ENCODE measurements at places on chromosomes 3 and 15. TPM values are rescaled to one million over a fixed set of nuclear protein-coding genes. Genes with fewer than 3 reads are reported as not detected.

Gene HYKK
- 3.6 TPM for total RNA-seq

Gene CLDN16
- total RNA-seq: not detected

Gene HRG
- total RNA-seq: not detected

- peak; percentile 6 for DNase-seq
These were observed 25.8 kb upstream of the PSMD6 start for GRCh38 chr3:64049136-64049535.

- no peak for DNase-seq
These were observed 101.6 kb downstream of the RPL22L1 start for GRCh38 chr3:170768334-170768801.

- peak; percentile 28 for DNase-seq
These were observed 708.8 kb upstream of the CFAP20DC start for GRCh38 chr3:59758672-59759071.

DNA sequence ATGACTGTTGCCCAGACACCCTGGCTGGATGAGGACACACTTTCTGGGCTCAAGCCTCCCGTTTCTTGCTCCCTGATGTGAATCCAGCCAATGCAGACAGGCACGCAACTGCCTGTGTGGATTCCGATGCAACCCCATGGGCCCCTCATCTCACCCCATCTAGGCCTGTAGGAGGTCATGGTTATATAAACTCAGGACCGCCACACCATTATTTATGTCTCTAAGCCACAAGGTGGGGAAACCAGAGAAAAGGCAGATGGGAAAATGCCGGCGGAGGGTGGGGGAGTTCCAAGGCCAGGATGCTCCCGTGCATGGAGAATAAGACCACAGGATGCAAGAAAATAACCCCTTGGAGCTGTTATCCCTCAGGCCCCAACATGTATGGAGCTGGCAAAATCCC lies 2.0 kb downstream of the MESP1 start:
- no peak for DNase-seq

DNA sequence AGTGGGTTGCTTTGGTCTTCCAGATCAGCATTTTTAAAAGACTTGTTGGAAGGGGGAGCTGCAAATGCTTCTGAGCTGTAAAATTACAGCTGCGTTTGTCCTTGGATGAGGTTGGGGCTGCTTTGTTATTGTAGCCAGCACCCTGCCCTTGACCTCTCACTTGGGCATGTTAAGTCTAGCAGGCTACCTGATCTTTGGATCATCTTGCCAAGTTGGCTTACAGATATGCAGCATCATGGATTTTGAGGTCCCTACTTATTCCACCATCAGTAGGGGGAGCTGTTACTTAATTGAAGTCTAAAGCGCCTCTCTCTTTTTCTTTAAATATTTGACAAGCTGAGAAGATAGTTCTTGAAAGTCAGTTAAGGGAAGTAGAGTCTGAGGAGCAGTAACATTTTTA lies 793.0 kb downstream of the MCTP2 start:
- no peak for DNase-seq

- DNase-seq: no peak
These were observed 86.7 kb downstream of the TBC1D5 start for GRCh38 chr3:17655743-17656142.

DNA sequence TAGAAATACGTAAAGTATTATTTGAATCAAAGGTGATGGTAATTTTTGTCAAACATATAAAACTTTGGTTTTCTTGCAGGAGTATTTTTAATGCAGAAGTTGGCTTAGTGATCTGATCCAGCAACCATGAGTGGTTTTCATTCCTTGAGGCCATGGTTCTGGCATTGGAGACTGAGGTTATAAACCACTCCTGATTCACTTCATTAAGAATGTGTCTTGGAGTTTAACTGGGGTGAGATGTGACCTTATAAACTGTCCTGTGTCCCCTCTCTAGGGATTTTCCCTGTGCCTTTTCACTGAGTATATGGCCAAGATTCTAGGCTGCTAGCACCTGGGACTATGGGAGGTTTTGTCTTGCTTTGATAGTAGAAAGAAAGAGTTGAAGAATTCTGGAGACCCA lies 94.3 kb downstream of the RYR3 start:
- no peak for DNase-seq

DNA sequence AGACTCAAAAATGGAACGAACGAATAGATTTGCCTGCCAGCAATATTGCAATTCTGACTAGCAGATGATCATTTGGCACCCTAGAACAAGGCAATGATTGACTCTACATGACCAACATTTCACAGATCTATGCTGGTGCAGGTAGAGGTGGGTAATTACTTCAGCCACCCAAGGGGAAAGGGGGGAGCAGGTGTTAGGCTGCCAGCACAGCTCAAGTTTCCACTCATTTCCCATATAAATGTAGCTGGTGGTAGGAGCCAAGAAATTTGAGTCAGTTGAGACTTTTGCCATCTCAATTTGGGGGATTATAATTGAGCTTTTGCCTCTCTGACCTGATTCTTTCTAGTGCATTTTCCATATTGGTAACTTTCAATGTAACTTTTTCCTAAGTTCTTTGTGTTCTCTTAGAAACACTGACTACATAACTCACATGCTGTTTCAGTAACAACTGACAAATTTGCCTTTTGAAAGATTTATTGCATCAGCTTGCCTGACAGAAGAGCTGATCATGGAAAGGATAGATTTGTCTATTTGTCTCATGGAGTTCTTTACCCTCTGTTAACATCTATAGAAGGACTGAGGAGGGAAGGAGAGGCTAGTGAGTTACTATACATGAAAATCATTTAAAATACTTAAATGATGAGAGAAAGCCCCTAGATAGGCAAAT lies 902.5 kb downstream of the ZPLD1 start:
- DNase-seq: no peak

DNA sequence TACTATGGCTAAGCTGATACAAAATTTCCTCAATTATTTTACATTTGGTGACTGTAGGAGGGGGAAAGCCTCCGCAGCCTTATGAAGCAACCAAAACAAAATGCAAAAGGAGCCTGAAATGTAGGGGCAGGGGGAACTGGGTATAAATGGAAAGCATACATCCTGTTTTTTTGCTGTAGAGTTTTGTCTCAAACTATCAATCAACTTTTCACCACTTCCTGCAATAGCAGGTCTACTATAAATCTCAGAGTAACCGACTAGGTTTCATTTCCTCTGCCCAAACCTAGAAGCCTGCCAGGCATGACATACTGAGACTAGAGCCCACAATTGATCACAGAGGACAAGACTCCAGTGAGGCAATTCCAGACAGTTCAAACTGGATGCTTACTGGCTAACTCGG lies 91.3 kb downstream of the SHQ1 start:
- peak; percentile 73 for DNase-seq

GRCh38 chr3:37934631-37935289 lies 55.8 kb upstream of the VILL start:
- DNase-seq: no peak

DNA sequence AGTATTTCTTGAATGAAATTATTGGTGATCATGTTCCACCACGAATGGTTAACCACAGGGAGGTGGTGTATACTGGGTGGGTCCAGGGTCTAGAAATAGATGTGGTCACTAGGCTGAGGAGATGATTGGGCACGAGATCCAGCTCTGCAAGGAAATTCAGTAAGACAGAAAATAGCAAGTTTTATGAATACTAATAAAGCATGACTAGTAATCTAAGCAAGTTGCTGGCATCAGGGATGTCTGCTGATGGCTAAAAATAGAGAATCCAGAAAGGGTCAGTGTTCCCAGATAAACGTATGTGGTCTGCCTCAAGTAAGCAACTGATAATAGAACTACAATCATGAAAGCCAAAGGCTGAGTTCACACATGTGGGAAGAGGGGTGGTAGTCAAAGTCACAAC lies 108.3 kb upstream of the FRMD4B start:
- DNase-seq: no peak

- DNase-seq: no peak
These were observed 57.2 kb downstream of the MYO9A start for GRCh38 chr15:72060687-72061250.

- DNase-seq: no peak
These were observed 28.7 kb upstream of the ARIH1 start for GRCh38 chr15:72445426-72445825.
